T-cell (primary cell): ENCODE measurements at places on chromosomes 2 and 18. TPM values are rescaled to one million over a fixed set of nuclear protein-coding genes. Genes with fewer than 3 reads are reported as not detected.

DSG1 gene
- total RNA-seq = not detected

GCKR gene
- total RNA-seq = 0.23 TPM

LHCGR gene
- total RNA-seq = not detected

CCNYL1 gene
- 9.8 TPM for total RNA-seq

DUSP11 gene
- 41.5 TPM for total RNA-seq

ALPP gene
- total RNA-seq = not detected

SERPINB12 gene
- total RNA-seq = not detected

CAPN14 gene
- total RNA-seq = 0.63 TPM

CCT4 gene
- total RNA-seq = 105 TPM

DNA sequence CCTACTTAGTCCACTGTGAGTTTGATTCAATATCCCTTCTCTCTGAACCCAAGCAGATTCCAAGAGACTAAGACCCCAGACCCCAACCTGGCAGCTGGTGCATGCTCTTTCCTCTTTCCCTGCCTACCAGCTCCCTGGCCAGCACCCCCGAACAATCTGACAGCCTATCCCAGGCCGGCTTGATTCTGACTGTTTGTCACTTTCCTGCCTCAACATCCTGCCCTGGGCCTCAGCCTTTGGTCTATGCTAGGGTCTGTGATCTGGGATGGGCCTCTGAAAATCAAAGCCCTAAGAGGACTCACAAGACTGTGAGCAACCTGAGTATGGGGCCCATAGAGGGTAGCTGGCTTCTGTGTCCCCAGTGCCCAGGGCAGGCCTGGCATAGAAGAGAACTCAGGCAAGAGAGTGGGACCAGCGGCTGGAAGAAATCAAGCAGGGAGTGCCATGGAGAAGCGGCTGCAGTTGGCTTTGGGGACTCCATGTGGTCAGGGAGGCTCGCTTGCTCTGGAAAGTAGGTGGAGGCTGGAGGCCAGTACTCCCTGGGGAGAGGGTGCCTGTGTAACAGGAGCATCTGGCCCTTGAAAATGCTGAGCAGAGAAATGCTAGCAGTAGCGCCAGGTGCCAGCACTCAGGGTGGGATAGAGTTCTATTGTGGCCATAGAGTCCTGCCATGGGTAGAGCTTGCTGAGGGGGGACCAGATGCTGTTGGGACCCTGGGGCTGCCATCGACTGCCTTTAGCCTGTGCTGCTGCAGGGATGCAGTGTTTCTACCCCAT lies 343.9 kb downstream of the DYSF start:
- H3K27me3 ChIP-seq = peaks cover 13% of the 10 kb centered on the region
- H3K27ac ChIP-seq = no peak overlapping the region

GRCh38 chr2:140422759-140423158 lies 1642.6 kb upstream of the NXPH2 start:
- no peaks in the 10 kb centered on the region for H3K36me3 ChIP-seq
- DNase-seq = no peak
- H3K27me3 ChIP-seq = no peaks in the 10 kb centered on the region
- H3K27ac ChIP-seq = no peak overlapping the region
- no peak overlapping the region for H3K4me3 ChIP-seq

GRCh38 chr2:12538138-12538694 lies 178.5 kb upstream of the TRIB2 start:
- H3K27me3 ChIP-seq = no peaks in the 10 kb centered on the region
- DNase-seq = no peak
- no peaks in the 10 kb centered on the region for H3K4me1 ChIP-seq
- H3K36me3 ChIP-seq = no peaks in the 10 kb centered on the region

DNA sequence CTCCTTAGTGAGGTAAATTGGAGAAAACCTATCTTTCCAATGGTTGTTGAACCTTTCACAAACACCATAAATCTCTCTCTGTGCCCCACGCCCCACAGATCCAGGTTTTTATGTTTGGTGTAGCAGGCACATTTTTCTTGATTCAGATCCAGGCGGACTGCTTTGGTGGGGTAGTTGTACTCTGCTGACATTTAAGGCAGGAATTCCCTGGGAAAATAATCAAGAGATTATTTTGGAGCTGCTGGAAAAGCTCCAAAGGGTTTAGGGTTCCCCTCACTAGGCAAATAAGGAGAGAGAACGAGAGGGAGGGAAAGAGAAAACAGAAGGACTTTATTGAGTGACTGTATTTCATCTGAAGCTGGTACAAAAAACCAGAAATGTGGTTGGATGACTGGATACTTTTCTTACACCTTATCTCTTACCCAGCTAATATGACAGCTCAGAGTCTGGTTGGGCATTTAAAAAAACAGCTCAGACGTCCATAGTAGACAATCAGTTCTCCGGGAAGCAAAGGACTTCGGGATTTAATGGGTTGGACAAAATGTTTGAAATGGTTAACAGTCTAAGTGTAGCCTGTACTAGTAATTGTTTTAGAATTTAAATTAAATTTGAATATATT lies 3.6 kb upstream of the AQP4 start:
- H3K4me3 ChIP-seq = no peak overlapping the region
- H3K27ac ChIP-seq = no peak overlapping the region
- no peaks in the 10 kb centered on the region for H3K36me3 ChIP-seq
- H3K27me3 ChIP-seq = peaks cover 2% of the 10 kb centered on the region
- DNase-seq = no peak

- DNase-seq = no peak
- no peaks in the 10 kb centered on the region for H3K36me3 ChIP-seq
- H3K4me1 ChIP-seq = no peaks in the 10 kb centered on the region
- H3K4me3 ChIP-seq = no peak overlapping the region
- no peaks in the 10 kb centered on the region for H3K27me3 ChIP-seq
These were observed 125.5 kb downstream of the RAPGEF4 start for GRCh38 chr2:172861098-172861497.

- H3K4me3 ChIP-seq = no peak overlapping the region
- no peaks in the 10 kb centered on the region for H3K27me3 ChIP-seq
- DNase-seq = no peak
- no peaks in the 10 kb centered on the region for H3K36me3 ChIP-seq
These were observed 134.3 kb upstream of the STON1 start for GRCh38 chr2:48395658-48396057.

DNA sequence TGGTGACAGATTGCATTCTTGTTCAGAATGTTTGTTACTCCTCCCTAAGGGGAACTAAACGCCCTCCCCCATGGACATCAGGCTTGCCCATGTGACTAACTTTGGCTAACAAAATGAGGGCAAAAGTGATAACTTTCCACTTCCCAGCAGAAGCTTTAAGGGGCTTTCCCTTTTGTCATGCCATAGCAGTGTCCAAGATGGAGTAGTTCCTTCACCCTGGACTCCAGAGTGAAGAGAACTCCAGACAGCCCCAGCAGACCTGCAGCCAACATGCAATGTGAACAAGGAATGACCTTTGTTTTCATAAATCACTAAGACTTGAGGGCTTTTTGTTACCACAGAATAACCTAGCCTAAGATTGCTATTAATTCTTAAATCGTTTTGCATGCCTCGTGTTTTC lies 163.5 kb downstream of the ZEB2 start:
- DNase-seq = no peak
- no peak overlapping the region for H3K27ac ChIP-seq
- H3K4me1 ChIP-seq = no peaks in the 10 kb centered on the region
